Cortex of kidney (tissue), 1 donor: ENCODE measurements at places on chromosomes 1 and 21.

DNA sequence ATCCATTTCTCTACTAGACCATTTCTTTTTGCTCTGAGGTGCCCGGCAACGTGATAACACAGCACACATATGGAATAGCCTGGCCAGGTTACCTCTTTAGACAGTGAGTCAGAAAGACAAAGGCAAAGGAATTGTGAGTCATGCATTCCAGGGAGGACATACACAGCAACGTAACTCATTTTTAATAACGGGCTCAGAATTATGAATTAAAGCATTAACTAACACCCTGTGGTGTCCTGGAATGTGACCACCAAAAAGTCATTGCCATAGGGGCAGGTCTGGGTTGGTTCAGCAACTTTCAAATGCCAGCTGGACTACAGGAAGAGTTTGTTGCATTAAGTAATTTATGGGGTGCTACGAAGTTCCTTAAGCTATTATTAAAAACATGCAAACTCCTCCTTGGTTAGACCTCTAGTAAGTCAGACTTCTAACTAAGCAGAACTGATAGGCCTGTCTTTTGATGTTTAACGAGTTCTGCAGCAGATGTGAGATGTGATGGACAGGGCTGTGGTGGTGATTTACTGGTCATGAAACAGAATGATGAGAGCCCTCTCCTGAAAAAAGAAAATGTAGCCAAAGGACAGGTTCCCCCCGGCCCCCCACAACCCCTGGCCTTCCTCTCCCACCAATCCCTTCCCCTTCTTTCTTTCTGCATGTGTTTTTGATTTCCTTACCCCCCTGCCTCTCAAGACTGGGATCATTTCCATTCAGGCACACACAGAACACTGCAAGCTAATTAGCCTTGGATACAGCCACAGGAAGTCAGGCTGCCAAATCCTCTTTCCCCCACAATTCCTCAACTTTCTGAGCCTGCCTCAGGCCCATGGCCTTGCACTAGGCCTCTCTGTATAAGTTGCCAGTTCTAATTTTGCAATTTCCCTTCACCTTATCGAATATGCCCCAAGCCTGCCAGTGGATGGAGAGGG is 88.9 kb upstream of the HAO2 start:
- no peak for DNase-seq

DNA sequence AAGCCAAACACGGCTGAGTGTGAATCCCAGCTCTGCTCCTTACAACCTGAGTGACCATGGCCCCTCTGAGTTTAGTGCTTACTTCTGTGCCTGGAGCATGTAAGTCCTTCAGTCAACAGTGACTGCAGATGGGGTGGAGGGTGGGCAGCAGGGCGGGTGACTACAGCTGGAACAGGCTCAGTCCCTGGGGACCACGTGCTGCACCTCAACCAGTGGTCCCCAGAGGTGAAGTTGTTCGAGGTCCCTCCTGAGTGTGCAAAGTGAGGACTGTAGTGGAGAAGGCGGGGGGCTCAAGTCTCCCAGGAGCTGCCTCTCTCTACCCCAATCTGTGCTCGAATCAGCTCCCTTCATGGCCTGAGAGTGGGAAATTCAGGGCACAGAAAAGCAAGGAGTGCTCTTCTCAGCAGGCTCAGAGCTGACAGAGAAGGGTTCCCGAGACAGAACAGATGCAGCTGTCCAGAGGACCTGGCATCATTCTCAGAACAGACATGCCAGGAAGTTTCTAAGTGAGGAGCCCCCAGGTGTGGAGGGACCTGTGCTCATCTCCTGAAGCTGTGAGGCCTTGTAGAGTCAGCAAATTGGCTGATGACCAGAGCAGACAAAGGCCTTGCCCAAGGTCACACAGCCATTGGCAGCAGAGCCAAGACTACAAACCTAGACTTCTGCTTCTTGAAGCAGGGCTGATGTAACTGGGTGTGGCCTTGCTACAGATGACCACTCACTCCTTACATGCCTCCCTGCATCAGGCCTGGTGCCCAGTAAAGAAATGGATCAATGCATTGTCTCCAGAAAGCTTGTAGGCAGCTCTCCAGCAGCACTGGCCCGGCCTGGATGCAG is 61.7 kb upstream of the EDN2 start:
- no peak for DNase-seq

- DNase-seq, result no peak
Measured at GRCh38 chr1:8312235-8313218, 5.4 kb upstream of the SLC45A1 start.

DNA sequence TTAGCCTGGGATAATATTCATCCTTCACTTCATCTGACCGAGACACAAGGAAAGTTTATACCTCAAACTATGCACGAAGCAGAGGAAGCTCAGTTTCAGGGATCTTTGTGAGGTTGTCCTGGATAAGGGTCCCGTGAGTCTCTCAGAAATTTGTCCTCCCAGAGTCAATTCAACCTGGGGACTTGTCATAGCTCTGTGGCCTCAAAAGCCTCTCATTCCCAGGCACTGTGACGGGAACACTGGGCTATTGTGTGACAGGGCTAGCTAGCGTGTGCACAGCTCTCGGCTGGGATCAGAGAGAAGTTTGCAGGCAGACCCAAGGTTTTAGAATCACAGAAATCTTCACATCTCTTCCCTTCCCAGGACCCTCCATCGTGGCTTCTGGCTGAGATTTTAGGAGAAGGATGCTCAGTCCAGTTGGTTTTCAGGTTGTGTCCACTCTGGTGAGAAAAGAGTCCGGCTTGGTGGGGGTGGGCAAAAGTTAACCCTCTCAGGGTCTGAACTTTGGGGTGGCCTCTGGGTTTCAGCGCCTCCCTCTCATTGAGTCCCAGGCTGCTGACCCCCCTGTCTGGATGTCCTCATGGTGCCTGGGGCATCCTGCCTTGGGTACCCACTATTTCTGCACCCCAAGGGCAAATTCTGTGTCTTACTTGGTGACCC is 20.4 kb upstream of the LBR start:
- DNase-seq, result no peak

DNA sequence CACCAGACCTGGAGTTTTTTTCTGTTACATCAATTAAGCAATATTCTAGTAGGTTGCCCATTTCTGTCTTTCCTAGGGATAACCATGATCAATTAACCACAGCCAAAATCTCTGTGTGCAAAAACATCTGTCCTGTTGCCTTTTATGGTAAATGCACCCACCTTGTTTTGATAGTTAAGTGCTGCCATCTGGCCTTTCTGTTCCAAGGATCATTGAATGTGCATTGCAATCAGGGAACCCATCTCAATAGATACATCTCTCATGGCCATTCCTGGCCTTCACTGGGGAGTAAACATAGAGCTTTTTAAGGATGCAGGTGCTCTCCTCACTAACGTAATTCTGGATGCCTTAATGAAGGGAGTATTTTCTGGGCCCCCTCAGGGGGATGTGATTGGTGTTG is 111.8 kb upstream of the KIAA1614 start:
- no peak for DNase-seq
